ENCODE measurements at places on chromosomes 7 and 10.
A peak's percentile ranks its signal among the peaks of the same experiment; 100 is the strongest.

- peak; percentile 72 for DNase-seq
Measured at GRCh38 chr7:73831834-73832651, 1.2 kb downstream of the CLDN4 start.

DNA sequence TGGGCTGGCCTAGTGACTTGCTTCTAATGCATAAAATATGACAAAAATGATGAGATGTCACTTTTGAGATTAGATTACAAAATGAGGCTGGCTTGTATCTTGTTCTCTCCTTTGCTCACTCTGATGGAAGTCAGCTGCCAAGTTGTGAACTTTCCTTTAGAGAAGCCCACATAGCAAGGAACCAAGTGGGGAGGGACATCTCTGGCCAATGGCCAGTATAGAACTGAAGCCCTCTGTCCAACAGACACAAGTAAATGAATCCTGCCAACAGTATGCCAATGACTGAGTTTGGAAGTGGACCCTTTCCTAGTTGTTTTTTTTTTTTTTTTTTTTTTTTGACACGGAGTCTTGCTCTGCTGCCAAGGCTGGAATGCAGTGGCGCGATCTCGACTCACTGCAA is 3.3 kb downstream of the ZC3HC1 start:
- DNase-seq = peak; percentile 22

DNA sequence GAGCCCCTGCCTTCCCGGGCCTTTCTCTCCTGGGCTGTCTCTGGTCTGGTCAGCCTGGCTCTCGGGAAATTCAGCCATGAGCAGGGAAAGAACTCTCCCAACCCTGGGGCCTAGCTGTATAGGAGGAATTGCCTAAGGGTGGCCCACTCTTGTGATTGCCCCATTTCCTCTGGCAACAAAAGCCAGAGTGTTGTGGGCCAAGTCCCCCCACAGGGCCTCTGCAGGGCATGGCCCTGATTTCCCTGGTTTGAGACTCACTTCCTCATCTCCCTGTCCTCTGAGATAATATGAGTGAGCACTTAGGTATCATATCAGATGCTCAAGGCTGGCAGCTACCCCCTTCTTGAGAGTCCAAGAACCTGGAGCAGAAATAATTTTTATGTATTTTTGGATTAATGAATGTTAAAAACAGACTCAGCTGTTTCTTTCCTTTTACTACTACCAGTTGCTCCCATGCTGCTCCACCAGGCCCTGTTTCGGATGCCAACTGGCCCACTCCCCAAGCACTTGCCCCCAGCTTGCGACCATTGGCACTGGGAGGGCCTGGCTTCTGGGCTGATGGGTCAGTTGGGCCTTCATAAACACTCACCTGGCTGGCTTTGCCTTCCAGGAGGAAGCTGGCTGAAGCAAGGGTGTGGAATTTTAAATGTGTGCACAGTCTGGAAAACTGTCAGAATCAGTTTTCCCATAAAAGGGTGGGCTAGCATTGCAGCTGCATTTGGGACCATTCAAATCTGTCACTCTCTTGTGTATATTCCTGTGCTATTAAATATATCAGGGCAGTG is 11.4 kb downstream of the IRF5 start:
- DNase-seq = no peak

- no peak for DNase-seq
Measured at GRCh38 chr7:93159490-93159889, 11.3 kb upstream of the SAMD9L start.

GRCh38 chr7:101428093-101428866 is 65.6 kb downstream of the COL26A1 start:
- DNase-seq = no peak

GRCh38 chr10:97648562-97649404 is 8.3 kb downstream of the PI4K2A start:
- DNase-seq = peak; percentile 92

DNA sequence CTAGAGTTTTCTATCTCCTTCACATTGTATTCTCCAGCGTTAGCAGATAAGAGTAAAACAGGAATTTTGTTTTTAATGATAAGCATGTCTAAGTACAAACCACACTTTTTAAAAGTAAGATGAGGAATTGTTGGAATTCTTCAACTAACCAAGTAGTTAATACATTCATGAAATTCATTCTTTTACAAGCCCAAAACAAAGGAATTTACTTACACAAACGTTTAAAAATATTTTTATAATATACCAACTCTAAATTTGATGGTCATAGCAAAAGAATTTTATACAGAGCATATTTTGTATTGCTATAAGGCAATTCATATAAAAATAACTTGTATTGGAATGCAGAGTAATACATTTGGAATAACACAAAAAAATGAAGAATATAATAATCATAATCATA is 51.3 kb downstream of the TWIST1 start:
- DNase-seq = no peak

DNA sequence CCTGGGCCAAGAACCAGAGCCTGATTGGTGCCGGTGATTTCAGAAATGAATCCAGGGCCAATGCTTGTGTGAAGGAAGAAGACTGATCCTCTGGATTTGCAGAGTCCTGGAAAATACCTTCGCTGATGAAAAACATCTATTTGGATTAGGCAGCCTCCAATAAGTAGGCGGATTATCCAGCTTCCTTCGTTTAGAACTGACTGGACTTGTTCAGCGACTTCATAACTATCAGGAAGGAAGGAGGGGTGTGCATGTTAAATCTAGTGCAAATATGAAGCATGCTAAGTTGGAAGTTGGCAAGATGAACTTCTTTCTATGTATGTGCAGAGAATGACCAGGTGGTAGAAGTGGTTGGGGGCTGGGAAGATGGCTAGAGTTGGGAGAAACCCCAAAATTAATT is 41.0 kb downstream of the NKX2-3 start:
- DNase-seq = no peak

DNA sequence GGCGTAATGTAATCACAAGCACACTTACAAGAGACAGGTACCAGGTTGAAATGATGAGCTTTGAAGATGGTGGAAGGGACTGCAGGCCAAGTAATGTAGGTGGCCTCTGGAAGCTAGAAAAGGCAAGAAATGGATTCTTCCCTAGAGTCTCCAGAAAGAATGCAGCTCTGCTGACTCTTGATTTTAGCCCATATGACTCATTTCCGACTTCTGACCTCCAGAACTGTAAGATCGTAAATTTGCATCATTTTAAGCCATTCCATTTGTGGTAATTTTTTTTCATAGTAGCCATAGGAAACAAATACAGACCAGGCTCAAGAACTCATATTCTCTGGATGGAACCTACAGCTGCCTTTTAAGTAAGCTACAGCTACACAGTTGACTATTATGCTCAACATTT is 315.5 kb downstream of the MAGI2 start:
- DNase-seq = no peak

- DNase-seq = peak; percentile 62
Measured at GRCh38 chr7:110358028-110358427, 732.9 kb upstream of the LRRN3 start.

DNA sequence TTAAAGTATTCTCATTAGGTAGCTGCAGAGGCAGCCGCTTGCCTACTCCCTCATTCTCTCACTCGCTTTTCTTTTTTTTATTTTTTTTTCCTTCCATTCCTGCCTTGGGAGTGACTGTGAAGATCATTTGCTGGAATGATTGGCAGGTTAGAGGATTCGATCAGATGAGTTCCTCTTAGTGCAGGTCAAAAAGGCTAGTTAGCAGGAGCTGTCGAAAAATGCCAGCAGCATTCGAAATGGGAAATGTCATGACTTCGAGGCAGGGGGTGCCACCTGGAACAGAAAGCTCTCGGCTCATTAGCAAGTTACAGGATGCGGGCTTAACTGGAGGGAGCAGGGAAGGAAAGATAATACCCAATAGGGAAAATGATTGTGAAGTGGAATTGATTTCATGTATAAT is 137.5 kb upstream of the FZD1 start:
- no peak for DNase-seq

GRCh38 chr7:73822319-73823173 is 8.2 kb upstream of the CLDN4 start:
- peak; percentile 100 for DNase-seq

DNA sequence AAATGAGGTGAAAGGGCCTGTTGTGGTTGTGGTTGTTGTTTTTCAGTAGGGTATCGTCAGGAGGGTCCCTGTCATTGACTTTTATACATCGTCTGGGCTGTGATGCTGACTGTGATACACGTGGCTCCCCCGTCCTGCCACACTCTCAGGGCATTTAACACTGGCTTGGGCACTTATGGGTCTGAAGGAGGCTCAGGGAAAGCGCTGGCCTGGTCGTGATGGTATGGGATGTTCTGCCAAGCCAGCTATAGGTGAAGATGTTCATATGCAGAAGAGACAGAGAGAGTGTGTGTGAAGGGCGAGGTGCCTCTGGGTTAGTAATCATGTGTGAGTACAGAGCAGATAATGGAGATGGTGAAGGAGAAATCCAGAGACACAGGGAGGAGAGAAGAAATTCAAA is 158.5 kb downstream of the PRPF18 start:
- no peak for DNase-seq

DNA sequence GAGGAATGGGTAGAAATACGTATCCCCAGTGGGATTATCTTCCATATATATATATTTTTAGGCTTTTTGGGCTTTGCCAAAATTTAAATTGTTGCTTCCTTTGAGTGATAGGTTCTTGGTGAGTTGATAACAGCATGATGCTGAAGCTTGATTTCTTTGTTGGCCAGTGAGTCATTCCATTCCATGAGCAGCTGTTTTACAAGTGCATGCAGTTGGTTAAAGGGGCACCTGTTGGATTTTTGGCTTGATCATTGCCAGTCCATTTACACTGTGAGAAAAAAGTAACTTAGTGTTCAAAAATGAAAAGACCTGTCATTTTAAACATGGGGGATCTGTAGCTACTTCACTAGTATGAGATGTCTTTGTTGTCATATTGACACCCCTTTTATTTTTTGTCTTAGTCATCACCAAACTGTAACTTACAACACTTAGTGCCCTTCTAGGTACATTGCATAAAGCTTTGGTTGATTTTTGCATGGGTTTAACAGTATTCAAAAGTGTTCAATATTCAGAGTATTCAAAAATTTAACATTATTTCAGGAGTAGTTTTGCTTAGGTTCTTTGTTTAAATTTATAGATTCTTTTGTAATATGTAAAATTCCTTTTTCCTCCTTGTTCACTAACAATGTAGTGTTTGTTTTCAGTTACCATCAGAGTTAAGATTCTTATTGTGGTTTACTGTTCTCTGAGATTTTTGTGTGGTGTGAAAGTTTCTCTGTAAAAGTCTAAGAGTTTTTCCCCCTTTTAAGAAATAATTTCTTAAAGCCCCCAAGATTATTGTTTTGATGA is 8.8 kb downstream of the AKAP9 start:
- no peak for DNase-seq

GRCh38 chr10:117175901-117176534 is 21.3 kb upstream of the KCNK18 start:
- peak; percentile 72 for DNase-seq

DNA sequence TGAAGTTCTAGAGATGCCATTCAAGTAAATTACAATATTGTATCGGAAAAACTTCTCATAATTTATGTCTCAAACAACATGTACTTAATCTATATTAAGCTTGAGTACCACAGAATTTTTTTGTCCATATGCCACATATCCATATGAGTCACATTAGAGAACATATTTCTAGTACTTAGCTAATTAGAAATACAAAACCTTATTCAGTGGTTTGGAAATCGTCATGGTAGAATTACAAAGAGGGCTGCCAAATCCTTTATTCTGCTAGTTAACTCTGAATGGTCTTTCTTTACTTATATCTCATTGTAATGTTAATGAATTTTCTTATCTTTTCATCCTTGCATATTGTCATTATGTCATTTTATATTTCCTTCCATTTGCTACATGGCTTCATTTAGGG is 9.0 kb upstream of the VIM start:
- DNase-seq = no peak

GRCh38 chr7:79452032-79452494 is 1.4 kb downstream of the MAGI2 start:
- DNase-seq = peak; percentile 76

- peak; percentile 16 for DNase-seq
Measured at GRCh38 chr10:42836771-42837468, 54.3 kb downstream of the BMS1 start.

GRCh38 chr10:101624526-101625102 is 36.5 kb downstream of the DPCD start:
- no peak for DNase-seq

Measured in kidney tubule cell (primary cell).